ENCODE measurements at places on chromosomes 12 and 14. TPM values are rescaled to one million over a fixed set of nuclear protein-coding genes. Genes with fewer than 3 reads are reported as not detected.

The KRT72 gene
- not detected for total RNA-seq

The KSR2 gene
- total RNA-seq, result not detected

The GAPDH gene
- 6,255 TPM for total RNA-seq

The ARHGAP9 gene
- under 0.01 TPM for total RNA-seq

All from fibroblast of lung (primary cell).